ENCODE measurements at places on chromosomes 1 and 21.
A peak's percentile ranks its signal among the peaks of the same experiment; 100 is the strongest.

DNA sequence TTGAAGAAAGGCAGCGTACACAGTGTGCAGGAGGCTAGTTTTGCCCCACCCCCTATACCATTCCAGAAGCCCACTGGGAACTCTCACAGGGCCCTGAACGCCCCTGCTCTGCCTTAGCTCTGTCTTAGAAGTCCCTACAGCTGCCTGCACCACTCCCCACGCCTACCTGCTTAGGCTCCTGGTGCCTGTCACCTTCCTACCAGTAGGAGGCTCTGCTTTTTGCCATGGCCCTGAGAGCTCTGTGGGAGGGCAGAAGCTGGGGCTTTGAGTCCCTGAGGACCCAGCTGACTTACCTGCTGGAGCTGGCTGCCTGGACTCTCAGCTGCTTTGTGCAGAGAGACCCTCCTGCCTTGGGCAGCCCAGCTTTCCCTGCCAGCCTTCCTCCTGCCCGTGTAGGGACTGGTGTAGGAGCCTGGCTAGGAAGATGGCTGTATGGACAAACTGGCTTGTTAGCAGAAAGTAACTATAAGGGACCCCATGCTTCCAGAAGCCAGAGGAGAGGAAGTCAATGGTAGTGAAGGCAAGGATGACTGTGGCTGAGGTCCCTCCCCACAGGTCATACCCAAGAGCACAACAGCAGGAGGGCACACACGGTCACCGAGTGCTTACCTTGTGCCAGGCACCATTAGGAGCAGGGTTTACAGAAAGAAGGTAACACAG, 9.8 kb upstream of the CELSR2 start:
- DNase-seq = peak; percentile 62

GRCh38 chr1:164648636-164649035, 89.7 kb downstream of the PBX1 start:
- DNase-seq = no peak

DNA sequence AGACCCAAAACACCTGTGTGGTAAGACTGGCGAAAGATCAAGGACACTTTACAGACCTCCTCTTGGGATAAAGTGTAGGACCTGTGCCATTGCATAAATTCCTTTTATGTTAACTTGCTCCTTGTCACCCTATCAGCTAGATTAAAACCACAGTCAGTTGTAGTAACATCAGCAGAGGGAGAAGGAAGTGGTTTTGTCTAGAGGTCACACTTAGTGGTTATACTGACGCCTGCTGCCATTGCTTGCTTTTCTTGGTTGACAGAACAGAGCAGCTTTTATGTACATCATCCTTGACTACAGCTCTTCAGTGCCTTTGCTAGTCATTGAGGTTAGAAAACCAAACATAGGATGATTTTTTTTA, 101.4 kb downstream of the PBX1 start:
- DNase-seq = no peak

GRCh38 chr1:170067253-170067819, 7.2 kb downstream of the KIFAP3 start:
- no peak for DNase-seq

- no peak for DNase-seq
Observed at GRCh38 chr1:62229468-62229867, 34.8 kb downstream of the L1TD1 start.

All from AG20443 (cell line).